ENCODE measurements at places on chromosomes 3 and 15.

- no peak for DNase-seq
Observed at GRCh38 chr15:98743177-98743576, 94.8 kb downstream of the IGF1R start.

- no peak for DNase-seq
Observed at GRCh38 chr15:100078511-100079220, 263.1 kb downstream of the ADAMTS17 start.

- DNase-seq, result peak; percentile 87
Observed at GRCh38 chr15:75454471-75455378, 3.2 kb upstream of the SIN3A start.

- DNase-seq, result no peak
Observed at GRCh38 chr3:50637945-50638344, 21.0 kb downstream of the MAPKAPK3 start.

- no peak for DNase-seq
Observed at GRCh38 chr3:184676927-184677326, 34.9 kb downstream of the MAGEF1 start.

DNA sequence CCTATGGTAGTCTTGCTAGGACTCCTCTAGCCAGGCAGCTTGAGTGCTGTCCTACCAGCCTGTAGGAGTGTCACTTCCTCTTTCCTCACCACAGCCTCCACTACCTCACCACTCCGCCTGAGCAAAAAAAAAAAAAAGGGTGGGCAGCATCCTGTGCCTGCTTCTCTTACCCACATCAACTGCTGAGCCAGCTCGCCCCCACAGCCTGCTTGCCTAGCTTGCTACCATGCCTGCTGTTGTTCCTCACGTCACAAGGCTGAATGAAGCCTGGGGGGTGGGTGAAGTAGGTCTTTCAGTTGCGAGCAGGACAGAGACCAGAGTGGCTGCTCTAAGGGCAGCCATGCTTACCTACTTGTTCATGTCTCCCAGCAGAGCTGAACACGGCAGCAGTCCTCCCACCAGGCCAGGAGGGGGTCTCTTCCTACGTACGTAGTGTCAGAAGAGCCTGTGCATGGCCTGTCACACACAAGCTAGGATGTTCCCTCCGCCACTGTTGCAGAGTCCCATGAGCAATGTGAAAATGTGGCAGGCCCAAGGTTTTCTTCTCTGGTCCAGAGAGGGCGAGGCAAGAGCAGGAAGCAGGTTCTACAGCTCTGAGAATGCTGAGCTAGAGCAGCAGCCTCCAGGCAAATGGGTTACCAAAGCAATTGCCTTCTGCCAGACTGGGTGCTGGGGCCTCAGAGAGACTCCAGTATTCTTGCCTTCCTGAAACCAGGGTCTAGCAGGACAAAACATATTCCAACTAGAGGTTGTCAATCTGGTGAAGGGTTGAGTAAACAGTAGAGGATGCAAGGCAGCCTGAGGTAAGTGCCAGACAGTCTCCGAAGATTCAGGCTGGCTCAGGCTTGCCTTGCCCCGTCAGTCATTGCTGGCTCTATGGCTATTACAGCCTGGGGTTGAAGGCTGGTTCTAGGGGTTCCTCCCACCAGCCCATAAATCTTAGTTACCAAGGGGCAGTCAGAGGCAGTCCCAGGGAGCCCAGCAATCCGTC, 8.1 kb downstream of the PPM1M start:
- peak; percentile 88 for DNase-seq

- peak; percentile 43 for DNase-seq
Observed at GRCh38 chr15:28098766-28099554, at the start of gene OCA2. TSS of gene OCA2 (minus strand) at chr15:28099315. CDS start at chr15:28081874, 17,441 bp downstream.

DNA sequence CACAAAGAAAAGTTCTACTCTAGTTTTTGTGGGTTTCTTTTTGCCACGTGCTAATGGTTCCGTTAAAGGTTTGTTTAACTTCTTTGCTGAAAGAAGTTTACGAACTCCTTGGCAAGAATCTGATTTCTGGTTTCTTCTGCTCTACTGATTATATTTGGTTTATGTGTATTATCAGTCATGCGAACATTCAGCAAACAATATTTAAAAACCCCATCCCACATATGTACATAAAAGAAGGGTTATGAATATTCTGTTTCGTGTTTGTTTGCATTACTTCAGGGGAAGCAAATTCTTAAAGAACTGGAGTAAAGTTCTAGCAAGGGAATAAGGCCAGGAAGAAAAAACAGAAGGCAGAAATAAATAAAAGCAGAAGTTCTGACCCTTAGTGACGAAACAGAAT, 9.8 kb downstream of the LARS2 start:
- DNase-seq, result no peak

DNA sequence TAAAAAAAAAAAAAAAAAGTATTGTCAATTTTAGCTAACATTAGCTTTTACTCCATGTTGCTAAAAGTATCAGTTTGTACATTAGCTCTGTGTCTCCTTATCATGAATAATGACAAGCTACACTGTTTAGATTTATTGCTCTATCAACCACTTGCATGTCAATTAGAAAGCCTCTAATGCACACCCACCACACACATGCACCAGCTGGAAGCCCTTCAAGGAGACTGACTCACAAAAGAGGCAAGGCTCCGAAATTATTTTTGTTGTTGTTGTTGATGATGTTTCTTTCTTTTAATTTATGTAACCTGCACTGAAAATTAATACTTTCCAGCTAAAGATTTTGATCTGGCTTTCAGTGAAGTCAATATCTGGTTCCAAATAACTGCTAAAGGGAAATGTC, 71.5 kb downstream of the ETFA start:
- no peak for DNase-seq

DNA sequence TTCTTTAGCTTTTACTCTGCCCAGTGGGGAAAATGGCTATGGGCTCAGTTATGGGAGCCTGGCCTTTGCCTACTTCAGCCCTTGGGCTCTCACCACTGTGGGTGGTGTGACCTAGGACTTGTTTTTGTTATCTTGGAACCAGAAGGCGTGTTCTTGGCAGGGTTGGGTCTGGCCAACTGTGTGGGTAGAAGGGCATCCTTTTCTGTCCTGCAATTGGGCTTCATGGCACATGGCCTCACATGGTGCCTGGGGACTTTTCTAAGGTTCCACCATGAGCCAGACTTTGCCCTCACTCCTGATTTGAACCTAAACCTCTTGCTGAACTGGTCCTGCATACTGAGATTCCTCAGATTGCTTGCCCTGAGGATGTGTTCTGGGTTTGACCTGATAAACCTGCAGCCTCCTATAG, 1.7 kb downstream of the GLYCTK start:
- DNase-seq, result no peak

DNA sequence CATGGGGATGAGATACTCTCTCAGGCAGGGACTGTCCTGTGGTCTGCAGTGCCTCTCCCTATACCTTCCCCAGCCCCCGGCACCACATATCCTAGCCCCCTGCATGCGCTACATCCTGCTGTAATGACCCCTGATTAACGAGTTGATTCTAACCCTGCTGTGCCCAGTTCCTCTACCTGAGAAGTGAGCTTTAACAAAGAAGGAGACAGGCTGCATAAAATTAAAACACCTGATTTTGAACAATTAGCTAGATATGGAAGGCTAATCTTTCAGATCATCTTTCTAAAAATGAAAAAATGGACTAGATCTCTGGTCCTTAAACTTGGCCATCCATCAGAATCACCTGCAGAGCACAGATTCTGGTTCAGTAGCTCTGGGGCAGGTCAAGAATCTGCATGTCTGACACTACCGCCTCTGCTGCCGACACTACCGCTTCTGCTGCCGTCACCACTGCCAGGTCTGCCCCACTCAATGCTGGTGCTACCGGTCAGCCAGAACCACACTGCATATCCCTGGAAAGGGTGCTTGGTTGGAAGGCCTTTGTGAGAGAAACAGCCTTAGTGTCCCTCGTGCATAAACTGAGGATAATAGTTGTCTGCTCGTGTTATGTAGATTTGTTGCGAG, 33.6 kb upstream of the ZBTB38 start:
- no peak for DNase-seq

DNA sequence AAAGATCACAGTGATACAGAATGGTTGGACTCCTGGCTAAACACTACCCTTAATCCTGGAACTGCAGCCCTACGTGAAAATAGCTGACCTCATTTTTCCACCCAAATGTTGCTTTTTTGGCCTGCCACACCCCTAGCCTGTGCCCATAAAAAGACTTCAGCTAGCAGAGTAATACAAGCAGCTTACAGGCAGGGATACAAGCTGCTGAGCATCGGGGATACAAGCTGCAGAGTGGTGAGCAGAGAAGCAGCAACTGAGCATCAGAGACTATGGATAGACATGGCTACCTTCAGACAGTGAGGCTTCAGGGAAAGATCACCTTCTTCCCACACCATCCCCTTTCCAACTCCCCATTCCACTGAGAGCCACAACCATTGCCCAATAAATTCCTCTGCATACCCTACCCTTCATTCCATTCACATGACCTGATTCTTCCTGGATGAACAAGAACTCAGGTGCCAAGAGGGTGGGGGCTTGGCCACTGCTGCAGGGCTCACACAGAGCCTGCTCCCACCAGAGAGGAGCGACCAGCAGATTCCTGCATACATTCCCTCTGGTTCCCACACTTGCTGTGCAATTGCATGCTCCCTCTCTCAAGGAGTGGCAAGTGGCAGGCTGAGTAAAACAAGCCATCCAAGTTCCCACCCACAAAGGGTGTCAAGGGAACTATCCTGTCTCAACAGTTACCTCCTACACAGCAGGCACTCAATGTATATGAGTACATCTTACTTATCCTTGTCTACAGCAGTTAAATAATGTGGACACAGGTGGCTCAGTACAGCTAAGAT, 217.5 kb downstream of the ALCAM start:
- DNase-seq, result no peak

DNA sequence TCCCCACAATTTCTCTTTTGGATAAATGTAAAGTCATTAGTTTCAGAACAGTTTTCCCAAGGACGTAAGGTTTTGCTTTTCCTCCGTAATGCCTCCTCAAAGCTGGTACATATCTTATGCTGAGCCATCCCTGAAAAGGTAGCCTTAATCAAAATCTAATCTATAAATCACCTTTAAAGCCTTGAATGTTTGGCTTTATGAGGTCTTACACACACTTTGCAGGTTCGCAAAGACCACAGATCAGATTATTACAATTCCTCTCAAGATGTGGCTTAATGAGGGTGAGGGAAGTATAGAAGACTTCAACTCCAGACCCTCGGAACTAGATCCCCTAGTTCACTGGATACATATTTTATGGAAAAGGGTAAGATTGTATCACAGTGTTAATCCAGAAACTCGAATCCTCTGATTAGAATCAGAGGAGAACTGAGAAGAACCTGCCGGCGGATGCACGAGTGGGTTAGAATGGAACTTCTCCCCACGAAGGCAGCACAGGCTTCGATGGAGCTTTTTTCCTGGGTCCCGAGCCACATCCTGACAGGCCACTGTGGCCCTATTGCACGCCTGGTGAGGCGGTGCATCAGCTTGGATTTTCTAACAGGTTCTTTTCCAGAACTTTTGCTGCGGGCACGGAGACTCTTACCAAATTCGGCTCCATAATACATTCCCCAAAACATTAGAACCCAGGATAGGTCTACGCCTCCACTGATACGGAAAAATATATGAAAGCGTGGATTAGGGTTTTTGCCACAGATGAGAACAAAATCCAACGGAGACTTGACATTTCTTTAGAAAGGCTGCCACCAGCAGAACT, 1.2 kb downstream of the CTXND1 start:
- no peak for DNase-seq

DNA sequence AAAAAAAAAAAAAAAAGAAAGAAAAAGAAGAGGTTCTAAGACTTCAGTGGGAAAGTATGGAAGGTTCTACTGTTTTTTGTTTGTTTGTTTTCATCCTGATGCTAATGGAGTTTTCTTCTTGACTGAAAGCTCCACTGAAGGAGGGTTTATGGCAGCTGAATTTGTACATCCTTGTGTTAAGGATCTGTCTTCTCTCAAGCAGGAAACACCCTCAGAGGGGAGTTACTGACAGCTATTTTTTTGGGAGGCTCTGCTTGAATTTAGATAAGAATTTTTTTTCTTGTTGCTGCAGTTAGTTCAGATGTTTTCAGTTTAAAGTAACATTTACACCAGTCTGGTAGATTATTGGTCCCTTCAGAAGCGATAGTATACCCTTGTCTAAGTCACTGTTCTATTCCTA, 325.3 kb downstream of the ROBO2 start:
- no peak for DNase-seq

DNA sequence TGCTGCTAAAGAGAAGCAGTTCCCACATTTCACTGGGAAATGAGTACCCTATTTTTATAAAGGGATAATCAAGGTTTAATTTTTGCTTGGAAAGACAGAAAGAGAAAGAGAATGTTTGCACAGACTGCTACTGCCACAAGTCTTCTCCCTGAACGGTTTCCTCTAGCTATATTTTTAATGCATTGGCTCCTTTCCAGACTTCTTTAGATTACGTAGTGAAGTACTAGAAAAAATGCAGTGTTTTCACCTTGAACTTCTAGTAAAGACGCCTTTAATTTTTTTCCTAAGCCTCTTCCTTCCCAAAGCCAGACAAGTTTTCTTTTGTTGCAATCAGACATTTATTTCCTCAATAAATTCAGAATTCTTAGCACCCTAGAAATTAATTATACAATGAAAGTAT, 248.3 kb upstream of the CCDC54 start:
- DNase-seq, result no peak

DNA sequence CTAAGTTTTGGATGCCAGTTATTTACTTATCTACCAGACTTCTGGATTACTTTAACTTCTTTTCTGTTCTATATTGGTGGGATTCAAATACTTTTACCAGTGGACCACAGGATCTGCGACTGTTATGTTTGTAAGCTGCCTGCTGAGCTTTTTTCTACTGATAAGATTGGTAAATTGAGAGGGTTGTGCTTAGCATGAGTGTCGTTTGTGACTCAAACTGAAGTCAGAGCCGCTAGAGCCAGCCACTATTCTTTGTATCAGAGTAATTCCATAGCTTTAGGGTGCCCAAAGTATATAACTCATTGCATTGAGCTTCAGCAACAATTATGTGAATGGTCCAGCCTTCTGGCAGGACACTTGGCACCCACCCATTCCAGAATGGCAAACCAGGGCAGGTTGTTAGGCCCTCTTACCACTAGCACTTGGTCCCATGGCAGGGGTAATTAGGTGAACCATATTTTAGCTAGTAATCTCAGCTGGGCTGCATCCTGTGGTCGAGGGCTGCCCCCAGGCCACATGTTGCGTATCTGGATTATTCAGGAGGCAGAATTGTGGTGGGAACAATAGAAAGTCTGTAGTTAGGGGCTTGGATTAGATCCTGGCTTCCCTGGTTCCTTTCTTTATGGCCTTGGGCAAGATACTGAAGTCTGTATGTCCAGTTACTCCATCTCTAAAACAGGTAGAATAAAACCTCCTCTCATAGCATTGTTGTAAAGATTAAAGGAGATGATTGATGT, 6.0 kb downstream of the PLCL2 start:
- DNase-seq, result no peak

DNA sequence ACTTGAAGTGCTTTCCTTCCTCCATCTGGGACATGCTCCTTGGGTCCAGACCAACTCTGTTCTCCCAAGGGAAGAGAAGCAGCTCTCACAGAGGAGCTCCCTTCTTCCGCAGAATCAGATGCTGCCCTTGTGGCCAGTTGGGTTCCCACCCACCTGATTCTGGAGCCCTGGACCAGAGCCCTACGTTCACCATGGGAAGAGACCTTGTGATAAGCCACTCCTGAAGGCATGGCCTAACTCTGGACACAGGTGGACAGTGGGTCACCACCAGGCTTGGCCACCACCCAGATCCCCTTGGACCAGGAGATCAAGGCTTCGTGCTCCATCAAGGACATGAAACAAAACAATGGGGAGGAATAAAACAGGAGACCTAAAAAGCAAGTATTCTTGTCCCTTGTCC, 172.2 kb downstream of the RPLP1 start:
- DNase-seq, result no peak

- peak; percentile 3 for DNase-seq
Observed at GRCh38 chr15:62649793-62650420, 392.6 kb upstream of the TPM1 start.

GRCh38 chr3:164550857-164551256, 527.4 kb downstream of the SI start:
- DNase-seq, result no peak

- no peak for DNase-seq
Observed at GRCh38 chr3:173410849-173411248, 13.3 kb downstream of the NLGN1 start.

All from CD4-positive, alpha-beta T cell treated with Interferon alpha-2 for 1 hour (primary cell).